ENCODE measurements at places on chromosomes 4 and X.
A peak's percentile ranks its signal among the peaks of the same experiment; 100 is the strongest.

GRCh38 chr4:88012647-88013046 lies 5.2 kb downstream of the PKD2 start:
- DNase-seq, result no peak

- DNase-seq, result no peak
Measured at GRCh38 chr4:87236861-87237260, 16.4 kb upstream of the KLHL8 start.

GRCh38 chrX:55489314-55490009 lies at the start of gene USP51:
Gene USP51 (minus strand): TSS chrX:55489848. CDS start chrX:55488939, 909 bp downstream.
- DNase-seq, result peak; percentile 69

- DNase-seq, result no peak
Measured at GRCh38 chr4:16079046-16079445, 4.8 kb downstream of the PROM1 start.

DNA sequence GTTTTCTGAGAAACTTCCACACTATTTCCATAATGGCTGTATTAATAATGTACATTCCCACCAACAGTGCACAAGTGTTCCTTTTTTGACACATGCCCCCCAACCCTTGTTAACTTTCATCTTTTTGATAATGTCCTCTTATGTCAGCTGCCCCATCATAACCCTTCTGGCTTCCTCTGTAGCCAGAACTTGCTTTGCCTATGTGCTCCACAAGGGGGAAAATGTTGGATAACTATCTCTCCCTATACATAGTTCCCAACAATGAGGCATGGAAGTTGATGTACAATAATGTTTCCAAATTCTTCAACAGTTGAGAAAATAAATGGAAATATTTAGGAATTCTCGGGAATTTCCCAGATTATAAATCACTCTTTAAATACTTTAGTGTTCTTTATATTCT lies 142.9 kb downstream of the ASB9 start:
- no peak for DNase-seq

DNA sequence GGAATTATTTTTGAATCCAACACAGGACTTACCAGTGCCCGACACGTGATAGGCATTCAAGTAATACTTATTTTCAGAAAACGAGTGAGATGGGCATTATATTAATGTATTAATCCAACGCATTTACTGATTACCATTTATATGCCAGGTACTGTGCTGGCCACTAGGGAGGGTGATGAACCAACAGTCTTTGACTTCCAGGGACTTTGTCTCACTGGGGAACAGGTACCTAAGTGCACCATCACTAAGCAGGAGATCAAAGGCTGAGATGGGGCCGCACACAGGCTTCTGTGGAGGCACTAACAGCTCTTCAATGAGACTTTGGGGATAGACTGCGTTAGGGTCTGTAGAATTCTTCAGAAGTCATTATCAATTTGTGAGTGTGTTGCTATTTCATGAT lies 5.7 kb upstream of the TADA2B start:
- DNase-seq, result no peak

DNA sequence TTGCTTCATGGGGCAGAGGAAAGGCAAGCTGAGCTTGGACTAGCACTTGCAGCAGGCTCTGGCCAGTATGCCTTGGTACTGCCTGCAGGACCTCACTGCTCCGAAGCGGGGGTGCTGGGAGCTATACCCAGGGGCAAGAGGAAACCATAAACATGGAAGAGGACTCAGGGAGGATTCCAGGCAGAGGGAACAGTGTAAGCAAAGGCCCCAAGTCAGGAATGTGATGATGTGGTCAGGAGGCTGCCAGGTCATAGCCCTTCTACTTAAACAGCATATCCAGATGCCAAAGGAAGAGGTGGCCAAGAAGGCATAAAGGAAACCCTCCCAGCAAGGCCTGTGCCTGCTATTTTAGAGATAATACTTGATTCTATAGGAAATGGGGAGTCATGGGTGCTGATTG lies 31.1 kb downstream of the RAB40AL start:
- no peak for DNase-seq

- DNase-seq, result no peak
Measured at GRCh38 chrX:45775468-45775867, 574.8 kb upstream of the DIPK2B start.
